Fibroblast of mammary gland (primary cell): ENCODE measurements at places on chromosomes 6 and 20.
A peak's percentile ranks its signal among the peaks of the same experiment; 100 is the strongest.

- no peak for DNase-seq
Measured at GRCh38 chr6:3911130-3911529, 62.0 kb downstream of the FAM50B start.

DNA sequence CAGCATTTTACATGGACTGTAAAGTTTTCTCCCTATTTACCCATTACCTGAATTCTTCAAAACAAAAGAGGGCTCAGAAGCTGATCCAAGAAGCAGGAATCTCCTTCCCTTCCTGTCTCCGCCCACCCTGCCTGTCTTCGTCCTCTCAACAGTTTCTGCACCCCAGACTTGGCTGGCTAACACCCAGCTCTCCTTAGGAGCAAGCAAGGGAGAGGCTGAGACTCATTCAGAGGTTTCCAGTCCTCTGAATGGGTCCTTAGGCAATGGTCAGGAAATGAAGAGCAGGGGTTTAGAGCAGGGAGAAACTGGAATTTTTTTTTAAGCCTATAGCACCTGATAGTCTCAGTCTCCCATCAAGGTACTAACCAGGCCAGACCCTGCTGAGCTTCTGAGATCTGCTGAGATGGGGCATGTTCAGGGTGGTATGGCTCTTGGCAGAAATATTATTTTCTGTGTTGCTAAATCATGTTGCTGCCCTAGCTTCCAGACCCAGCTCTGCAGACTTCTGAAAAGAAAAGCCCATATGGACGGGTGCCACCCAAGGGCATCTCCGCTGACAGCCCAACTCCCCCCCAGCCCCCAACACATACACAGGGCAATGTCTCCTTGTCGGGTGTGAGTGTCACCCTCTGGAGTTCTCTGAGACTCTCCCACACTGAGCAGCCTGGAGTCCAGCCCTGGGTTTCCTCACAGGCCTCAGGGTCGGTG, 74.6 kb upstream of the CD93 start:
- peak; percentile 54 for DNase-seq

GRCh38 chr6:87914637-87915395, 132.8 kb upstream of the SPACA1 start:
- peak; percentile 18 for DNase-seq

DNA sequence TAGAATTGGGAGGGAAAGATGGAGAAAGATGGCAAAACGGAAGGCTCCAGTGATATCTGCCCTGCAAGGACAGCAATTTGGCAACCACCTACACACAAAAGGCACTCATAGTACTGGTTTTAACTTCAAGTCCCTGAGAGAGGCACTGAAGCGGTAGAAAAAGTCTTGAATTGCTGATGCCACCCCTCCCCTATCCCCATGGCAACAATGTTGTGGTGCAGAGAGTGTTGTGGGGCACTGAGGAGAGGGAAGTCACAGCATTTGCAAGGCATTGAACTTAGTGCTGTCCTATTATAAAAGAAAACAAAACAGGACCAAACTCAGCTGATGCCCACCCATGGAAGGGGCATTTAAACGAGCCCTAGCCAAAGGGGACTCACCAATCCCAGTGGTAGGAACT, 343.7 kb downstream of the HAO1 start:
- no peak for DNase-seq
